Aorta (tissue), 5 donors: ENCODE measurements at places on chromosomes 1 and 21. TPM values are rescaled to one million over a fixed set of nuclear protein-coding genes. Genes with fewer than 3 reads are reported as not detected.

DNA sequence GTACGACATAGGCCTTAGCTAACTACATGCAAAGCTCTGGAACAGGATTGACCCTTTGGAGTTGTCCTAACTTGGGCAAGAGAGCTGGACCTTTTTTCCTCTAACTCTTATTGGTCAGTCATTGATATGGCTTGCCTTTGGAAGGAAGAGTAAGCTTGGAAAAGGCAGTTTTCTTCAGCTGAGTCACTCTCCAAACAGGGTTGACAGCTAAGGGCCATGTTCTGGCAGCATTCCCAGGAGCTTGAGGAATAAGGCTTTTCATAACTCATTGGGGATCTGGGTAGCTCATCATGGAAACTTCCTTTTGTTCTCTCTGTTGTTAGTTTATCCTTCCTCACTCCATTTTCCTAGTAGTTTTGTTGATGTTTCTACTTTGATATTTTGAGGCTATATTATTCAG lies 14.5 kb upstream of the ERRFI1 start:
- peak overlapping the region; percentile 59 for H3K27ac ChIP-seq
- H3K4me3 ChIP-seq = no peak overlapping the region
- H3K4me1 ChIP-seq = no peaks in the 10 kb centered on the region
- H3K27me3 ChIP-seq = no peaks in the 10 kb centered on the region

FLG2 gene
- not detected for total RNA-seq

GRCh38 chr1:155514582-155515187 lies 47.9 kb downstream of the ASH1L start:
- no peak for DNase-seq
- no peak overlapping the region for H3K27ac ChIP-seq
- H3K4me1 ChIP-seq = no peaks in the 10 kb centered on the region
- no peak overlapping the region for H3K4me3 ChIP-seq
- H3K36me3 ChIP-seq = peaks cover 3% of the 10 kb centered on the region

SEMA4A gene
- total RNA-seq = 20.0 TPM

DNA sequence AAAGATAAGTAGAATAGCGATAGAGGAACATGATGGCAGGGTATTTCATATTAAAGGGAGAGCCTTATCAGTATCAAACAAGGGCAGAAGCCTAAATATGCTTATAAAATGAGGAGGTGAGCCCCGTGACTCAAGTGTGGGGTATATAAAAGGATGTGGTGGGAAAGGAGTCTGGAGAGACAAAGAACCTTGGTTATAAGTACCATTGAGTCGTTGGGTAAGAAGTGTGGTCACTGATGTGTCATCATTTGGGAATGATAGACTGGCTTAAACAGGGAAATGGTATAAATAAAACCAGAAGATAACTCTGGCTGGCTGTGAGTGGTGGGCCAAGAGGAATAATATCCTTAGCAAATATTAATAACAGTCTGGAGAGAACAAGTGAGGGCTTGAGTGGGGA lies 10.9 kb upstream of the CD5L start:
- DNase-seq = no peak
- no peaks in the 10 kb centered on the region for H3K4me1 ChIP-seq
- no peaks in the 10 kb centered on the region for H3K27me3 ChIP-seq
- no peak overlapping the region for H3K27ac ChIP-seq

DNA sequence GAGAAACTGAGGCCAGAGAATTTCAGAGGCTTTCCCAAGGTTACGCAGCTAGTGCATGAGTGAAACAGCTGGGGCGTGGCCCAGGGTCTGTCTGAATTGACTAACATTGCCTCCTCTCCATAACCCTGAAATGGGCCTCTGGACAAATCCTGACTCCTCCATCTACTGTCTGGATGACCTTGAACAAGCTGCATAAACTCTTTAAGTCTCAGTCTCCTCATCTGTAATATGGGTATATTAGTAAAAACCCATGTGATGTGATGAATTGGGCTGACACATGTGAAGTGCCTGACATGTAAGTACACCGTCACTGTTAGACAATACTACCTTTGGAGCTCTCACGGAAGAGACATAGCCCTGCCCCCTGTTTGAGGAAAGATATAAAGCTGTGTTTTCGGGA lies 12.3 kb upstream of the FGR start:
- no peaks in the 10 kb centered on the region for H3K4me1 ChIP-seq
- H3K4me3 ChIP-seq = no peak overlapping the region
- no peak for DNase-seq
- no peaks in the 10 kb centered on the region for H3K36me3 ChIP-seq

DNA sequence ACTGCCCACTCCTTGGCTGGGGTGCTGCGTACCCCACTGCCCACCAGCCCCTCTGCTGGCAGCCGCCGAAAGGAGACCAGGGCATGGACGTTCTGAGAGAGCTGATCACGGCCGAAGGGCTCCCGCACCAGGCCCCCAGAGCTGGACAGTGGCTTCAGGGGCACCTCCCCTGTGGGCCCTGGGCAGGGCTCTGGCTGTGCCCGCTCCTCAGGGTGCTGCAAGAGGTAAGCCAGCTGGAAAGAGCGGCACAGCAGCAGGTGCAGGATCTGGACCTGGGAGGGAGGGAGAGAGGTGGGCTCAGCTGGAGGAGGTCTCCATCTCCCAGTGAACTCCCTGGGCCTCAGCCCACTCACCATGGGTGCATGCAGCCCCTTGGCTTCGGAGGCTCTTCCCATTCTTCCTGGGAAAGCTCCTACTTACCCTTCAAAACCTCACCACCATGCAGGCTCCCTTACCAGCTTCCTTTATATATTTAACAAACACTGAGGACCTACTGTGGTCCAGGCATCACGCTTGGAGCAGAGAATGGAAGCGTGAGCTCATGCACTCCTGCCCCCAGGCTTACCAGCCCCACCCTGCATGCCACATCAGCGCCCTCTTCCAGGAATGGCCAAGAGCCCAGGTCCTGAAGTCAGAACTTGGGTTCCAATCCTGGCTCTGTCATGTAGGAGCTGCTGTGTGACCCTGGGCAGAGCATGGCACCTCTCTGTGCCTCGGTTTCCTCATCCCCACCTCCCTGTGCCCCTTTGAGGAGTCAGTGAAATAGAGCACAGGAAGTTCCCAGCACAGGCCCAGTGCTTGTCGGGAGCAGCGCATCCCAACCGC lies 6.8 kb upstream of the KIF17 start:
- H3K27ac ChIP-seq = no peak overlapping the region
- DNase-seq = peak; percentile 74
- H3K36me3 ChIP-seq = no peaks in the 10 kb centered on the region
- H3K4me3 ChIP-seq = no peak overlapping the region

DNA sequence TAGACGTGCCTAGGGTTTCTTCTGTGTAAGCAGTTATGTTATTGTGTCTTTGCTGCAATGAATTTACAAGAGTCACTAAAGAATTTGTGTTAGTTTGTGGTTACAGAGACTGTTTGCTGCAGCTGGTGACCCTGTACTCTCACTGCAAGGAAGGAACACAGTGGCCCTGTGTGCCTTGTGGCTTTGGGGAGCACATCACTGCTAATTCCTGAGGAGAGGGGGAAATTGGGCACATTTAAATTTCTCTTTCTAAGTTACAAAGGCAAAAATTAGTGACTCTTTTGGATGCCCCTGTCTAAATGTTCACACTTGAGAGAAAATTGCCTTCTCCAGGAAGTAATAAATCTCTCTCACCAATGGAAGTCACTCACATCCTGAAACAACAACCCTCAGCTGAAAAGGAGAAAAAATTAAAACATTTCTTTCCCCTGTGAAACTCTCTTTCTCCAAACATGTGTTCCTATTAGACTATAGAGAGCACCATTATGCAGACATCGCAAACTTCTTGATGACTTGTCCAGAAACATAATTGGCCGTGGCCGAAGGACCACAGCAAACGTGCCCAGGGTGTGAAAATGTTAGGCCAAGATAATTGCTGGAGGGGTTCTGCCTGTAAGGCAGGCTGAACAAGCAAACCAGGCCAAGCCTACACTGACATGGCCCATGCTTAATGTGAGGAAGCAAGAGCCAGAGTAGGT lies 32.3 kb upstream of the SPAG17 start:
- H3K27me3 ChIP-seq = peaks cover 2% of the 10 kb centered on the region
- H3K4me3 ChIP-seq = no peak overlapping the region
- H3K4me1 ChIP-seq = no peaks in the 10 kb centered on the region

GRCh38 chr21:27837936-27838335 lies 871.0 kb upstream of the ADAMTS5 start:
- no peaks in the 10 kb centered on the region for H3K4me1 ChIP-seq
- H3K27ac ChIP-seq = no peak overlapping the region
- no peak for DNase-seq
- H3K36me3 ChIP-seq = no peaks in the 10 kb centered on the region
- H3K4me3 ChIP-seq = no peak overlapping the region
